ENCODE measurements at places on chromosomes 1 and 21.

DNA sequence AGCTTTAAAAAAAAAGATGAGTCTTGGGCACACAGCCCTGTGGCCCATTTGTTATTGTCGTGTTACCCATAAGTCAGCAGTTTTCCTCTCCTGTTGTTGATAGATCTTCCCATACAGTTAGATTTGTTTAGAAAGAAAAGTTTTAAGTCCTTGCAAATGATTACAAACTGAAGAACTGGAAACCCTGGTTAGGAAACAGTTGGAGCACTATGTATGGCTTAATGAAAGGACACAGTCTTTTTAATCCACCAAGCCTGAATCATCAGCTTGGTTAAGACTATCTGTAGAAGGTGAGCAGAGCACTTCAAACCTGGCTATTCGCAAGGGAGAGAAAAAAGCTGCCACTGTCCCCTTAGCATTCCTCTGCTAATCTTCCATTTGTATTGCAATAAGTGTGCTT, 241.0 kb downstream of the DISC1 start:
- no peak for DNase-seq

DNA sequence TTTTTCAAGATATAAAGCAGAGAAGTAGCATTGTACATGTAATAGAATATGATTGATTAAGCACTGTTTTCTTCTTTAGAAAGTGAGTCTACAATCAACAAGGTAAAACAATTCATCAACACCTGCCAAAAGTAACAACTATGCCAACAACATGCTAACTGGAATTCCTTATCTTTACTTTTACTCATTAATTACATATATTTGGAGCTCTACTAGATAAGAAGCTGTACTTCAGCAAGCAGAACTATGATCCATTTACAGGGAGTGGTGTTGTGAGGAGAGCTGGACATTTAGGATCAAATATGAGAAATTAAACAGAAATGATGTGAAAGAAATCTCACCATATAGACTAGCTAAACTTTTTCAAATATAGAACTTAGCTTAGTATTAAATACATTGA, 51.0 kb downstream of the RGS2 start:
- no peak for DNase-seq

- DNase-seq, result no peak
Observed at GRCh38 chr21:44450999-44451398, 4.3 kb upstream of the LRRC3 start.

- DNase-seq, result no peak
Observed at GRCh38 chr1:54180701-54181360, 19.0 kb downstream of the CYB5RL start.

GRCh38 chr1:3262681-3263286, 191.7 kb upstream of the ARHGEF16 start:
- no peak for DNase-seq

- no peak for DNase-seq
Observed at GRCh38 chr21:25568246-25568645, 39.0 kb downstream of the MRPL39 start.

DNA sequence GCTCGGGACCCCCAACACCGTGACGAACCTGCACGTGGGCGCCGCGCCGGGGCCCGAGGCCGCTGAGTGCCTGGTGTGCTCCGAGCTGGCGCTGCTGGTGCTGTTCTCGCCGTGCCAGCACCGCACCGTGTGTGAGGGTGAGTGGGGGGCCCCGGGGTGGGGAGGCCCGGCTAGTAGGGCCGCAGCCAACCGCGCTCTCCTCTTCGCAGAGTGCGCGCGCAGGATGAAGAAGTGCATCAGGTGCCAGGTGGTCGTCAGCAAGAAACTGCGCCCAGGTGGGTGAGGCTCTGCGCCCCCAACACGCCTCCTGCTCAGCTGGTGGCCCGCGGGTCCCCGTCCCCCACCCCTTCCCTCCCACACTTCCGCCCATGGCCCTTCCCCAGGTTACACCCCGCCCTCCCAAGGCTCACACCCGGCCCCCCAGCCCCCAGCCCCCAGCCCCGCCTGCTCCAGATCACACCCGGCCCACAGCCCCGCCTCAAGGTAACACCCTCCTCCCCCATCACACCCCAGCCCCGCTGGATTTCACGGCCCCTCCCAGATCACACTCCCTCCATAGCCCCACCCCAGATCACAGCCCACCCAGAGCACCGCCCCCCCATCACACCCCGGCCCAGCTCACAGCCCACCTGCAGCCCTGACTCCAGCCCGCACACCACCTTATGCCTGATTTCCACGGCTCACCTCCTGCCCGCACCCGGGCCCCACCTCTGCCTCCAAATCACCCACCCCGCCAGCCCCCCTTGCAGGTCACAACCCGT, 2.4 kb upstream of the MMP23B start:
- no peak for DNase-seq

GRCh38 chr21:21007606-21008005, 9.4 kb downstream of the NCAM2 start:
- no peak for DNase-seq

Measured in T47D (cell line).